IPS-NIHi11 (cell line): ENCODE measurements at places on chromosomes 6 and 20.

- DNase-seq, result no peak
These were observed 848.8 kb upstream of the MAP3K7 start for GRCh38 chr6:91435630-91436029.

- DNase-seq, result no peak
These were observed 79.2 kb upstream of the STMND1 start for GRCh38 chr6:17022604-17023003.

DNA sequence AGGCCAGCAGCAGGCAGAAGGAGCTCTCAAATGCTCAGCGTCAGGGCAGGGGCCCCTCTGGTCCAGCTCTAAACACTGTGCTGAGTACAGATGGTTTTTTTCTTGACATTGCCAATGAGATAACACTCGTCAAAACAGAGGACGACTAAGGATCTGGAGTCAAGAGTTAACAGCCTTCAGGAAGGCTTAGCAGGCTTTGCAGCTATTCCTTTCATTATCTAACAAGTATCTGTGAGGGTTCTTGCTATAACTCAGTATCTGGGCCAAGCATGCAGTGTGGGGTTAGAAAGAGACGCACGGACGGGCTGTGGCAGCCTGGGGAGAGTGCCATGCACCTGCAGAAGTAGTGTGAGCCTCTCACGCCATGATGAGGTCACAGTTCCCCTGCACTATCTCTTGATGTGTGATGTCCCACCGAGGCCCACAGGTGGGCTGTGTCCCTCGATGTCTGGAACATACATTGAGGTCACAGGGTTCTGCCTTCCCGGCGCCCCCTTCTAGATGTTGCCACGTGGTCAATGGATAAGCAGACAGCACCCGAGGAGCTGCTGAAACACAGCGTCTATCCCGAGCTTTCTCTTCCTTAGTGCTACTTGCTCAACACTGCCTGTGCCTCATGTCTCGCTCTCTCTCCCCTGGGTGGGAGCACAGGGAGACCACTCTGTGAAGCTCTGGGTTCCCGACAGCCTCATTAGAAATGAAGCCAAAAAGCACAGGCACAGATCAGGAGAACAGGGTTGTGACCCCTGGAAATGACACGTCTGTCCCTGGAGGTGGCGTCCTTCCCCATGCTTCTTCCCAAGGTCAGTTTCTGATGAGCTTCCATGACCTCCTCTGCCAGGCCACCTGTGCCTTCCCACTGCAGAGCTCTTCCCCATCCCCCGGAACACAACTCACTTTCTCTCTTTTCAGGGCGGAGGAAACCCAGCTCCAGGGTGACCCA, 85.5 kb upstream of the RPS6KA2 start:
- DNase-seq, result peak; percentile 54

DNA sequence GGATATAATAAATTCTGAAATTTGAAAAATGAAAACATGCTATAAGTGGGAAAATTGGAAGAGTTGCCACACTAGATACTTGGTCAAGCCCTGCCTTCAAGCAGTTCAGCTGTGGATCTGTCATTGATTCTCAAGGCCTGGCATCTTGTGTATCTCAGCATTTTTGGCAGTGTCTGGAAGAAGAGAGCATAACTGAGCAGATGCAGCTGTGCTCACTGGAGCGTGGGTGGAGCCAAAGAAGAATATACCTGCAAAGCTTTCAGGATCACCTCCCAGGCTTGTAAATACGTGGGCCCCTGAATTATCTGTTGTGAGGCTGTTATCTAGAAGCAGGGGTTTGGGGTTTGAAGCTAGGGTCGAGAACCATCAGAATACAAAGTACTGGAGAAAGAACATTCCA, 31.3 kb upstream of the CHD6 start:
- DNase-seq, result no peak

DNA sequence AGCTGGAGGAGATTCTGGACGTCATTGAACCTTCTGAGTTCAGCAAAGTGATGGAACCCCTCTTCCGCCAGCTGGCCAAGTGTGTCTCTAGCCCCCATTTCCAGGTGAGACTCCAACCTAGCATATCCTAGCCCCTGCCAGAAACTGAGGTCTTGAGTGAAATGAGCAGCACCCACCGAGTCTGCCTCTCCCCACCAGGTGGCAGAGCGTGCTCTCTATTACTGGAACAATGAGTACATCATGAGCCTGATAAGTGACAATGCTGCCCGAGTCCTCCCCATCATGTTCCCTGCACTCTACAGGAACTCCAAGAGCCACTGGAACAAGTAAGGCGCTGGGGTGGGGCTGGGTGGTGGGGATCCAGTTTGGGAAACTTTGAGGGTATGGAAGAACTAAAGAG, 4.6 kb downstream of the MEA1 start:
- DNase-seq, result peak; percentile 48

GRCh38 chr6:77626426-77626825, 26.4 kb upstream of the MEI4 start:
- no peak for DNase-seq

- no peak for DNase-seq
These were observed 622.3 kb downstream of the PTPRT start for GRCh38 chr20:42567409-42567808.

DNA sequence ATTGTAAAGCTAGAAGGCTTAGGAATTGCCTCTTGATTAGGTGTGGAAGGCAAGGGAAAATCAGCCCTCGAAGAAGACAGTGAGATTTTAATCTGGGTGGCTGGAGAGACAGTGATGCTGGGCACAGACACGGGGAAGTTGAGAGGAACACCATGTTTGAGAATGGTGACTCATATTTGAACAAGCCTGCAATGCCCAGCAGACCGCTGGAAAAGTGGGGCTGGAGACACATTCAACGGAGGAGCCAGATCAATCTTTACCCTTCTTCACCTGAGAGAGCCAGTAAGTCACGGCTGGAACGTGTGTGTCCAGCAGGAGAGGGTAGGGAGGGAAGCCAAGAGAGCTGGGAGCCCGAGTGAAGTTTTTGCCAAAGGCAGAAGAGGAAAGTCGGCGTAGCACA, 3.7 kb upstream of the ESR1 start:
- no peak for DNase-seq

- DNase-seq, result no peak
These were observed 9.0 kb downstream of the RRBP1 start for GRCh38 chr20:17673084-17673483.

DNA sequence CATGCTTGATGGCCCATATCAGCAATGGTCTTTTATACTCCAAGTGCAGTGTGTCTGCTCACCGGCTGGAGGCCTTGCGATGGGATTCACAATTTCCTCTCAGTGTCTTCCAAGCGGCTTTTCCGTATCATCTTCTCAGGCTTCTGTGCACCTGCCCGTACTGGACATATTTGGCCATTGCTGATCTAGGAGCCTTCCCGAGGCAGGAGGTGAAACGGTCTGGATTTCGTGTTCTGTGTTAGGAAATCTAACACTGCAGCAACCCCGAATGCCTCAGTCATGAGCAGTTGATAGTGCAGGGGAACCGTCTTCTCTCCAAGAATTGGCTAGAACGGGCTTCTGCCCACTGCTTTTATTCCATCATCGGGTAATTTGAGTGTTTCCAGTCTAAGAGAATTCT, 60.5 kb downstream of the PPP1R14C start:
- no peak for DNase-seq

GRCh38 chr6:44036196-44036595, 91.1 kb downstream of the MRPL14 start:
- no peak for DNase-seq

DNA sequence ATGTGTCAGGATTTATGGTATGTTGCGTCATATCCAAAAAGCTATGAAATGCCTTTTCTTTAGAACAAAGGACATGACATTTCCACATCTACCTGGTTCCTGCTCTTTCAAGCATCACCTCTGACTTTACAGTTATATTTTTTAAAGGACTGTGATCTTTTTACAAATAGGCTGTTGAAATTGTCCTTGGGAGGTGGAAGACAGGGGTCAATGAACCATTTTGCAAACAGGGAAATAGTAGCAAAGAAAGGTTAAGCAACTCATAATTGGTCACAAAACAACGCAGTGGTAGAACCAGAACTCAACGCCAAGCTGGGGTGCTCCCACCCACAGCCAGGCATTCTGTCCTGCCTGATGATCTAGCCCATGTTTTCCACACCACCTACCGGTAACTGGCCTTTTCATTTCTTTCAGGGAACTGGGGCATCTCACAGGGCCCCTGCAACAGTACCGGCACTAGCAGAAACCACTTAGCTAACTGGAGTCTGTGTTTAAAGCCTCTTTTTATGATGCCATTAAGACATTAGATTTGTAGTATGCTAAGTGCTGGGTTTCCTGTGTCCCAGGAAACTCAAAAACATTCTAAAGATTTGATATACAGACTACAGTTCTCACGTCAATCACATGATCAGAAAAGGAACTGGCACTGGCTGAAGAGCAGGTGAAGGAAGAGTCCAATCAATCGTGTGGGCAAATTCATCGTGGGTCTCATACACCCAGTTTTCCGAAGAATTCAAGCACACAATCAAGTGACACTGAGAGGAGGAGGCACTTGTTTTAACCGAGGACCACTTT, 13.9 kb downstream of the ZNF217 start:
- DNase-seq, result no peak

DNA sequence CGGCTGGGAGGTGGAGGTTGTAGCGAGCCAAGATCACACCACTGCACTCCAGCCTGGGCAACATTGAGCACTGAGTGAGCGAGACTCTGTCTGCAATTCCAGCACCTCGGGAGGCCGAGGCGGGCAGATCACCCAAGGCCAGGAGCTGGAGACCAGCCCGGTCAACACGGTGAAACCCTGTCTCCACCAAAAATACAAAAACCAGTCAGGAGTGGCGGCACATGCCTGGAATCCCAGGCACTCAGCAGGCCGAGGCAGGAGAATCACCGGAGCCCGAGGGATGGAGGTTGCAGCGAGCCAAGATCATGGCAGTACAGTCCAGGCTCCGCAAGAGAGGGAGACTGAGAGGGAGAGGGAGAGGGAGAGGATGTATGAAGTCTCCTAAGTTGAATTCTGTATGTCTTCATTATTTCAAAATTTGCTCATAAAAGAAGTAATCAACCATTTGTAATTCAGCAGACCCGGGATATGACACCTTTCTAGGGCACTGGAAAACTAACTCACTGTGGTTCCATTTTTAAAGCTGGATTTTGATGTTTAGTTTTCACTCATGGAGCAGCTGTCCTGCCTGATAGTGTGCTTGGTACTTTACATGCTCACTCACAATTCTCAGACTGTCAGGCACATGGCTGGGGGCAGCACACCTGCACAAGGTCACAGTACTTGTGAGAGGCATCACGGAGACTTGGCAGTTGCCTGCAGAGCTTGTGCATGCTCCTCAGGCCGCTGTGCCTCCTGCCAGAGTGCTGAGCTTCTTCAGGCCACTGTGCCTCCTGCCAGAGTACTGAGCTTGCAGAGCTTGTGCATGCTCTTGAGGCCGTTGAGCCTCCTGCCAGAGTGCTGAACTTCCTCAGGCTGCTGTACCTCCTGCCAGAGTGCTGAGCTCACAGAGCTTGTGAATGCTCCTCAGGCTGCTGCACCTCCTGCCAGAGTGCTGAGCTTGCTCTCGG, 106.2 kb downstream of the ERMARD start:
- no peak for DNase-seq

- no peak for DNase-seq
These were observed 29.0 kb downstream of the HDGFL1 start for GRCh38 chr6:22598339-22598738.

GRCh38 chr6:113998811-113999210, 27.9 kb upstream of the HDAC2 start:
- no peak for DNase-seq

DNA sequence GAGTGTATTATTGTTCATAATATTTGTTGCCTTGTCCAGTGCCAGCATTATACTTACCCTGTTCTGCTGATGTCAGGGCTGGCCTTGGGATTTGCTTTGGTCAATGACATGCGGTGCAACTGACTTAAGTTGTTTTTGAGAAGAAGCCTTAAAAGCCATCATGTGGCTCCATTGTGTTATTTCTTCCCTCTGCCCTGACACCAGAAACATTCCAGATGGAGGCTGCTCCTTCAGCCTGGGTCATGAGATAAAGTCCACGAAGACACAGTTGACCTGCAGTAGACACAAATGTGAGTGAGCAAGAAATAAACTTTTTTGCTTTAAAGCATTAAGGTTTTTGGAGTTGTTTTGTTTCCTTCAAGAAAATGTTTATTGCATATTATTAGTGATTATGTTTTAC, 7.5 kb upstream of the HINT3 start:
- no peak for DNase-seq

- no peak for DNase-seq
These were observed 148.3 kb upstream of the STXBP5 start for GRCh38 chr6:147055821-147056392.

DNA sequence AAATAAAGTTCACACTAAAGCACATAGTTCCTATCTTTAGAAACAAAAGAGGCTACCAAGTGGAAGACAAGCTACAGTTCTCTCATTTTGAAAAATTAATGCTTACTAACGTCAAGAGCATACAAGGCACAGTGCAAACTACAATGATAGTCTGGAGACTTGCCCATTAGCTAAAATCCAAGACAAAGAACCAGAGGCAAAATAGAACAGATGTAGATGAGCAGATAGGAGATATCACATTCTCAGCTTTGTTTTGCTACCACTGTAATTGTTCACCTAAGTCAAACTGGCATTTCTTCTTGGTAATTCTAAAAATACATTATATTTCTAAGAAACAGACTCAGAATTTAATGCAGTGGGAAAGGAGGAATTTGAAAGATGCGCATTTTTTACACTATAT, 5.2 kb downstream of the TMEM30A start:
- DNase-seq, result no peak

GRCh38 chr6:53579338-53579737, 34.4 kb upstream of the GCLC start:
- DNase-seq, result no peak

- DNase-seq, result no peak
These were observed 18.8 kb downstream of the ELOVL4 start for GRCh38 chr6:79928478-79928998.

DNA sequence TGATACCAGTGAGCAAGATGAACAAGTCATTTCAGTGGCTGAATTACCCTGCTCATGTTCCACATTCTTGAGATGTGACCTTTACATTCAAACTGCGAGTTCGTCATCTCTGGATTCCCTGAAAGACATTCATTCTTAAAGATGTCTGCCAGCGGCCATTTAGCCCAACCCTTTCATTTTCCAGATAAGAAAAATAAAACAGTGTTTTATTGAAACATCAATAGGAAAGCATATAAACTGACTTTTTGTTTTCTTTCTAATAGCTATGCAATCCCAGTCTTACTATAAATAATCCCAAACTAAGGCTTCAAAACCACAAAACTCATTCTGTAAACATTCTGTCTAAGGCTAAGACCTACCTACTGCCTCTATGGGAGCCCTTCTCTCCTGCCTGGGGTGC, 134.0 kb downstream of the SAMD5 start:
- no peak for DNase-seq

DNA sequence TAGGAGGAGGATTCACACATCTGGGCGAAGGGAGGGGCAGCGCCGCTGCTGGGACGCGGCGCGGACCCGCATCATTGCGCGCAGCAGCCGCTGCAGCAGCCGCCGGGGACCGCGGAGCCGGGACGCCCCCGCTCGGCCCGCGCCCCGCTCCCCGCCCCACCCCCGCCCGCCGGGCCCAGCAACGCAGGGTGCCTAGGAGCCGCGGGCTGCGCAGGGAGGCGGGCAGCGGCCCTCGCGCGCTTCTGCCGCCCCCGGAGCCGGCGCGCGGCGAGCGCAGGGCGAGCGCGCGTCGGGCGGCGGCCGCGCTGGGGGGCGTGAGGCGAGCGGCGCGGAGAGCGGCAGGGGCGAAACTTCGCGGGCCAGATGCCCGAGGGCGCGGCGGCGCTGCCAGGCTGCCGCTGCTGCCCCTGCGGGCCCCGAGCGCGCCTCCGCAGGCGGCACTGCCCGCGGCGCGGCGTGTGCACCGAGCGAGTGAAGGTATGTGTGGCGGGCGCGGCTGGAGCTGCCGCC, at the start of gene NKAIN2:
NKAIN2 (plus strand) TSS at position 362 of the 510 bp plus-strand sequence.
- DNase-seq, result peak; percentile 54

GRCh38 chr20:23569570-23569969, 1.3 kb upstream of the CST9L start:
- no peak for DNase-seq
